ENCODE measurements at places on chromosomes 5 and 9. TPM values are rescaled to one million over a fixed set of nuclear protein-coding genes. Genes with fewer than 3 reads are reported as not detected.

GRCh38 chr5:10355071-10355889 lies 1.8 kb downstream of the MARCHF6 start:
- no peak for DNase-seq

- no peak for DNase-seq
Observed at GRCh38 chr9:131406563-131407436, 12.9 kb downstream of the PRRC2B start.

DNA sequence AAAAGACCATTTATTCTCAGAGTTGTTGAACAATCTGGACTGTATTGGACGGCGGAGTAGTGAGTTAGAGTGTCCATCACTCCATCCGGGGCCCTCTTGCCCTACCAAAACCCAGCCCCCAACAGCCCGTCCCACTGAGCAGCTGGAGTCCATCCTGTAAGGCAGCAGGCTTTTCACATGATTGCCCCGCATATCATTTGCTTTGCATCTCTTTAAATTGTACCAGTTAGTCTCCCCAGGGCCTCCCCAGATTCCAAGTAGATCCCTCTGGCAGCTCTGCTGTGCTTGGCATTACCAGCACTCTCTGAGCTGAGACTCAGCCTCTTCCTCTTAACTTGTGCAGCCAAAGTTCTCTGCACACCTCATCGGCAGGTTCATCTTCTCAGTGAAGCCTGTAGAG lies 48.6 kb upstream of the ADCY2 start:
- DNase-seq: no peak

GRCh38 chr5:150114102-150114641 lies 27.8 kb upstream of the CSF1R start:
- peak; percentile 31 for DNase-seq

LTC4S gene
- total RNA-seq: 1.8 TPM

- DNase-seq: peak; percentile 56
Observed at GRCh38 chr5:14870337-14871213, 1.0 kb downstream of the ANKH start.

GRCh38 chr9:33147416-33148169 lies 19.5 kb downstream of the B4GALT1 start:
- DNase-seq: no peak

GRCh38 chr9:88319936-88320747 lies 68.1 kb upstream of the SPIN1 start:
- no peak for DNase-seq

SEMA6A gene
- total RNA-seq: 11.4 TPM

DNA sequence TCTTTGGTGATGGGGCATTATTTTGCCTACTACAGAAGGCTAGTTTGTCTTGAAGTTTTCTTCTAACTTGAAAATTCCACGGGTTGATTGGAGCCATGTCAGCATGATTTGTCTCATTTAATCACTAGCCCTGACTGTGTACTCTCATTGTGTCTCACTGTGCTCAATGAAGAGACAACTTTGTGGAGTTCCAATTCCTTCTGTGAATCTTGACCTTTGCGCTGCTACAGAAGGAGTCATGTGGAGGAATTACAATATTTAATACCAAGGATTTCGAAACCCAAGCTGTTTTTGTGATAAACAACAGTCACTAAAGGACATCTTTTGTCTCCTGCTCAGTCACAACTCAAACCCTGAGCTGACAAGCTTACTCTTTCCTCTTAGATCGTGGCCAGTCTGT lies 98.6 kb upstream of the ACTBL2 start:
- DNase-seq: no peak

- DNase-seq: no peak
Observed at GRCh38 chr5:102794047-102794446, 38.9 kb downstream of the PAM start.

GRCh38 chr9:15915711-15916110 lies 362.9 kb downstream of the CCDC171 start:
- no peak for DNase-seq

DNA sequence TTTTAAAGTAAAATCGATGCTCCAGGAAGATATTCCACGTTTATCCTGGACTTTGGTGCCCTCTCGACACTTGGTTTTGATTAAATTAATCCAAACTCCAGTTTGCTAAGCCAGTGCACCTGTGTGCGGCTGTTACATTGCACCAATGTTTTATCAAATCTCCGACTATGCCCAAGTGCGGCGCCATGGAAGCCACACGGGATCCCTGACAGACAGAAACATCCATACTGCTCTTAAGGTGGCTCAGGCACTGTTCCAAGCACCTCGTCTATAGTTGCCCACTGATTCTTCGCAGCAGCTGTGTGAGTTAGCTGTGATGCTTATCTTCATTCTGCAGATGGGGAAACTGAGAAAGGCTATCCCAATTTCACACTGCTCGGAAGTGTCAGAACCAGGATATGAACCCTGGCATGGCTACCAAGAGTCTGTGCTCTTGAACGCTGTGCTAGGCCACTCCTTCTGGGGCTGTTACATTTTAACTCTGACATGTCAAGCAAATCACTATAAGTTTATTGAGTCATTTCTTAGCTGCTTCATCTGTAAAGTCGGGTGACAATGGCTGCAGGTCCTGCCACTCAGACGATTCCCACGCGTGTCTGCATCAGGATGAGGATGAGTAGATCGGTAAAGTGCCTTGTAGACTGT lies 113.0 kb downstream of the ADAMTS2 start:
- no peak for DNase-seq

- no peak for DNase-seq
Observed at GRCh38 chr9:86829496-86830046, 117.7 kb downstream of the GAS1 start.

- no peak for DNase-seq
Observed at GRCh38 chr9:91138760-91139159, 223.0 kb downstream of the AUH start.

- peak; percentile 42 for DNase-seq
Observed at GRCh38 chr5:142748568-142749249, 21.5 kb upstream of the ARHGAP26 start.

DNA sequence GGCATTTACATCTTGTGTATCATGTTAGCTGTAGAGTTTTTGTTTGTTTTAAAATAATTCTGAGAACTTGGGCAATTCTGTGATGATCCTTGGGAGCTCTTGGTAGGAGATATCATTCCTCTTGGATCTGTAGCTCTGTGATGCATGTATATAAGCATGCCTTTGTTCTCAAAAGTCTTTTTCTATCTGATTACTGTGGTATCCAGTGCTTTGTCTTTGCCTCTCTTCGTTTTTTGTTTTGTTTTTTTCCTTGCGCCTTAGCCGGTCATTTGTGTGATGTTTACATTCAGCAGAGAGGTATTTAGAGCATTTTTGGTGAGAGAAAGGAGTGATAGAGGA lies 110.0 kb downstream of the PAM start:
- DNase-seq: no peak

GRCh38 chr5:124689653-124690052 lies 56.8 kb downstream of the ZNF608 start:
- DNase-seq: no peak

GRCh38 chr5:29777373-29777772 lies 1416.1 kb upstream of the CDH6 start:
- DNase-seq: no peak

- no peak for DNase-seq
Observed at GRCh38 chr9:115413304-115413703, 295.3 kb upstream of the TNC start.

- DNase-seq: no peak
Observed at GRCh38 chr5:36447776-36448175, 146.1 kb upstream of the RANBP3L start.

GRCh38 chr9:3263698-3264097 lies 262.1 kb downstream of the RFX3 start:
- no peak for DNase-seq

TSSK1B gene
- total RNA-seq: not detected

DNA sequence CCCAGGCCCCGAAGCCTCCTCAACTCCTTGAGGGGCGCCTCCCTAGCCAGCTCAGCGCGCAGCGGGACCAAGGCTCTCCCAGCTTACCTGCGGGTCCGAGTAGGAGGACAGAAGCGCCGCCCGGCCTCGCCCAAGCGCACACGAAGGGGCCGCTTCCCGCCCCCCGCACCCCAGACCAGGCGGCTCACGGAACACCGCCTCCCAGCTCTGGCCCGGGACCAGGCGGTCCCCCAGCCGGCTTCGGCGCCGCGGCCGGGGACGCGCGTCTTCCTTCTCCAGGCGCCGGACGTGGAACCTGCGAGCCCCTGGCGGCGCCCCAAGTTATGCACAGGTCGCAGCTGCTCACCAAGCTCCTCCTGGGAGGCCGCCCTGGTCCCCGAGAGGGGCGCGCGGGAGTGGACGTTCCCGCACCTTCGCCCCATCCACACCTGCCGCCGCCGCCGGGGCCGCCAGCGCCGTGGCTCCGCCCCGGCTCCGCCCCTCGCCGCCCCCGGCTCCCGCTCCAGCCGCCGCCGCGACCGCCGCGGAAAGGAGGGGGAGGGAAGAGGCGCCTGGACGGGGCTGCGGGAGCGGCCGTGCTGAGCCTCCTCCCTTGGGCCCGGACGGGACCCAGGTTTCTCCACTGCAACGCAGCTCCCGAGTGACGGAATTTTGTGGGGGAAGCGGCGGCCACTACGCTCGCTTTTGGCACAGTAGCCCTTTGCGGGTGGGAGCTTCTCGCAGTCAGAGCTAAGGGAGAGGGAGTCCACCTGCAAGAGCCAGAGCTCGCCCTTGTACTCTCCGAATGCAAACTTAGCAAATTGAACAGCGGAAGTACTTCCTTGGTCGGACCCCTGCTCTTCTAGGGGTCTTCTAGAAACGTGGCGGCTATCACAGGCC lies 77.5 kb upstream of the IFNE start:
- no peak for DNase-seq

ZDHHC11B gene
- 2.1 TPM for total RNA-seq

- DNase-seq: no peak
Observed at GRCh38 chr9:5587024-5587423, 41.9 kb upstream of the RIC1 start.

SPATA9 gene
- 0.28 TPM for total RNA-seq

DMRT2 gene
- total RNA-seq: not detected

GRCh38 chr5:79875230-79875629 lies 115.8 kb downstream of the MTX3 start:
- no peak for DNase-seq

DNA sequence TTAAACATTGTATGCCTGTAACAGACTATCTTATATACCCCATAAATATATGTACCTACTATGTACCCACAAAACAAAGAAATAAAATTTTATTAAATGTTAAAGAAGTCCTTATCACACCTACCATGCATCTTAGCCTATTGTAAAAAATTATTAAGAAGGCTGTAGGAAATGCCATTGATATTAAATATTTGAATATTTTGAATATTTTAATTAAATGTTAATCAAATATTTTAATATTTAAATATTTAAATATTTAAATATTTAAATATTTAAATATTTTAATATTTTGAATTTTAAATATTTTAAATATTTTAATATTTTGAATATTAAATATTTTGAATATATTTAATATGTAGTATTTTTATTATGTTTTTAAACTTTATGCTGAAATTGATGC lies 331.5 kb upstream of the ATP10B start:
- no peak for DNase-seq
